ENCODE measurements at places on chromosomes 6 and 20.
A peak's percentile ranks its signal among the peaks of the same experiment; 100 is the strongest.

GRCh38 chr6:48713612-48714011 lies 602.6 kb upstream of the PTCHD4 start:
- no peak for DNase-seq

DNA sequence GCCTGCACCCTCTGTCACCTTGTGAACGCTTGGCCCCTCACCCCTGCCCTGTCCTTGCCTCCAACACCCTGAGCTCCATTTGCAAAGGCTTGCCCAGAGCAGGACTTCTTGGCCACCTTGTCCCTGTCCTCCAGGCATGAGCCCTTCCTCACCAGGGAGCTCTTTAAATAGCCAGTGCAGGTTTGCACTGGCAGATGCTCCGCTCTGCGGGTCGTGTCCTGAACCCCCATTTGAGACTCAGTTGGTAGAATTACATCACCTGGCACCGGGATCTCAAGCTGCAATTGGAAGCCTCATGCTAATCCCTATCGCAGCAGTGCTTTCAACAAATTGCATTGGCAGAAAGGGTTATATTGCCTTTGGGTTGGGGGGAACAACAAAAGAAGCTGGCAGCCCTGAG lies 85.9 kb downstream of the TRMT6 start:
- no peak for DNase-seq

GRCh38 chr6:15296735-15297134 lies 50.9 kb downstream of the JARID2 start:
- DNase-seq = no peak

- peak; percentile 25 for DNase-seq
These were observed 740 bp downstream of the NELFCD start for GRCh38 chr20:58981628-58982364.

- no peak for DNase-seq
These were observed 3.8 kb downstream of the TRIM15 start for GRCh38 chr6:30167101-30167500.

GRCh38 chr6:113994934-113995342 lies 24.0 kb upstream of the HDAC2 start:
- peak; percentile 80 for DNase-seq

DNA sequence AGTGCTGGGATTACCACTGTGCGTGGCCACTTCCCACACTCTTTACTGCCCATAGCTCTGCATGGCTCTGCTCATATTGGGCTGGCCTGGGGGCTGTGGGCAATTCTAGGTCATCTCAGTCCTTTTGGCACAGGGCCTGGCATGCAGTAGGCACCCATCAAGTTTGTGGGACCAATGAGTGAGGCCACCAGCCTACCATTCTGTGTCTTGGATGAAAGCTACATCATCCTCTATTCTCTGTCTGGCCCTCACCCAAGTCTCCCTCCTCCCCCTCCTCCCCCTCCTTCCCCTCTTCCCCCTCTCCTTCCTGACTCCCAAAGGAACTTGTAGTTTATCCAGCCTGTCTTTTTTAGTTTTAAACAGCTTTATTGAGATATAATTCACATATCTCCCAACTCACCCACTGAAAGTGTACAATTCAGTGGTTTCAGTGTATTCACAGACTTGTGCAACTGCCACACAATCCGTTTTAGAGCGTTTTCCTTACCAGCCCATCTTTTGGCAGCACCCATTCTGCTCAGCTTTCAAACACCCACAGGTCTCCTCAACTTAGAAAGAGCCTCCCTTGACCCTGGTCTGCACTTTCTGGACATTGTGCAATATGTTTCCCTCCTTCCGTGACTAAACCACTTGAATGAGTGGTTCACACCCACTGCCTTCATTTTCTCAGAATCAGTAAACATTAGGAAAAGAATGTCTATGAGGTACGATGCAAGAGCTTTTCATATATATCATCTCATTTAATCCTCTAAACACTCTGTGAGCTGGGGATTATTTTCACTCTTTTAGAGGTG lies 21.5 kb upstream of the MRPS18A start:
- DNase-seq = peak; percentile 31

DNA sequence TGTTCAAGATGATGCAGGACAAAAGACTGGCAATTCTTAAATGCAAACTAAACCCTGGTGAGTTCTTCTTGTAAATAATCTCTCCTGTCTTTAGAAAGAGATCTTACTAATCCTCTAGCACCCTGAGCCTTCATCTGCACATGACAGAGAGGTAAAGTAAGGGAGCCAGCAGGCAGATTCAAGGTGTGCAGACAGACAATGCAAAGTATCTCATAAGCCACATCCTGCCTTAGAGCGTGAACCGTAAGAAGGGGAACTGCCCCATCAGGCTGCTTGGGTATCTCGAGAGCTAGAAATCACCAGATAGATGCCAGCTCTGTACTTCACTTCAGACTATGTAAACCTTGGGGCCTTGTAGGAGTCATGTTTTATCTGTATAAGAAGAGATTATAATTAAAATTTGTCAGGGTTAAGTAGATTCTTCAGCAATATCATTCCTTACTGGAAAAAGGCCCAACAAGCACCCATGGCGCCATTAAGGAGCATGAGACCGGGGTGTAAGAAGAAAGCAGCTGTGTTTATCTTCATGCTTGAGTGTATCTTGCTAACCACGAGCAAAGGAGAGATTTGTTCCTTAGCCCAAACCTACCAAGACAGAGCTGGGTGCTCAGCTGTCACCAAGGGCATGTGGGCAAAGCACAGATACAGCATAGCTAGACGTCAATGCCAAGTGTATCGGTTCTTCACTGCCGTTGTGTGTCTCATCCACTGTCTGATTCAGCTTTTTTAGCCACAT lies 24.4 kb downstream of the CNR1 start:
- no peak for DNase-seq

GRCh38 chr6:126181173-126181741 lies 158.7 kb upstream of the CENPW start:
- DNase-seq = peak; percentile 2

DNA sequence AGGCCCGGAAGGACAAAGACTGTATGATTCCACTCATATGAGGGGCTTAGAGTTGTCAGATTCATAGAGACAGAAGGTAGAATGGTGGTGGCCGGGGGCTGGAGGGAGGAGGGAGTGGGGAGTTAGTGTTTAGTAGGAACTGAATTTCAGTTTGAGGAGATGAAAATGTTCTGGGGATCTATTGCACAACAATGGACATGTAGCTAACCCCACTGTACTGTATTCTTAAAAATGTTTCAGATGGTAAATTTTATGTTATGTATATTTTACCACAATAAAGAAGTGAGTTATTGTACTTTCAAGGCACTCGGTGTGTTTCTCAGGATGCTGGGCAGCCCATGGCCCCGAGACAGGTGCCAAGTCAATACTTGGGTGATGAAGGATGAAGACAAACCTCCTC lies 25.4 kb downstream of the MAS1 start:
- no peak for DNase-seq

GRCh38 chr6:159858259-159858658 lies 32.5 kb upstream of the MAS1 start:
- DNase-seq = no peak

DNA sequence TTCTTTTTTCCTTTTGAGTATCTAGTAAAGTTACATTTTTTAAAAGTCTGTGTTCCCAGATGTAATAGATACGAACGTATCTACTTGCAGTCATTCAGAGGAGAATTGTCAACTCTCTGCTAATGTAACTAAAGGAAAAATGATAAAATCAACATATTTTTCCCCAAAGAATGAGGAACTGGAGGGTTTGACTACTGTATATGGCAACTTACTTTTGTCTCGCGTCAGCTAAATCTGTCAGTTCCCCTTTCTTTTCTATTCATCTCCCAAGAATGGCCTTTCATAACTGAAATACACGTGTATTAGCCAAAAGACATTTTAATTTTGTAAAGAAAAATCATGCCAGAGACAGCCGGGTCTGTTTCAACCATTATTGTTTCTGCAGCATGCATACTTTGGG lies 5.4 kb downstream of the EYA2 start:
- DNase-seq = no peak

DNA sequence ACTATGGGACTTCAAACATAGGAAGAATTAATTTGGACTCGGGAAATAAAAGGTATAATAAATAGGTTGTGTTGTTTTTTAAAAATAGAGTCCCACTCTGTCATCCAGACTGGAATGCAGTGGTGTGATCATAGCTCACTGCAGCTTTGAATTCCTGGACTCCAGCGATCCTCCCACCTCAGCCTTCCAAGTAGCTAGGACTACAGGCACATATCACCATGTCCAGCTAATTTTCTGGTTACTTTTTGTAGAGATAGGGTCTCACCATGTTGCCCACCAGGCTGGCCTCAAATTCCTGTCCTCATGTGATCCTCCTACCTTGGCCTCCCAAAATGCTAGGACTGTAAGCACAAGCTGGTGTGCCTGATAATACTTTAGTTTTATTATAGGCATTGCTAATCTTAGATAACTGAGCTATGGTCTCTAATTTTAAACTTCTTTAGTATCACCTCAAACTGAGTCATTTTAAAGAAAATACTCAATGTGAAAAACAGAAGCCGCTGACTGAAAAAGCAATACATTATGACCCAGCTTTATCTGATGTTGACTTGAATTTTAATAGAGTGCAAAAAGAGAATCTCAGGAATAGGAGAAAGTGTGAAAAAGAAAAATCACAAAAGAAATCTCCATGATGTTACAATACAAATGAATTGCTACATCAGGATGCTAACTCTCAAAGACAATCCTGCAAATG lies 251.0 kb downstream of the RNGTT start:
- DNase-seq = no peak

- no peak for DNase-seq
These were observed 4.6 kb downstream of the CST4 start for GRCh38 chr20:23684261-23684660.

- DNase-seq = peak; percentile 78
These were observed 81.1 kb downstream of the ATP9A start for GRCh38 chr20:51687108-51687507.

- DNase-seq = no peak
These were observed 163.0 kb downstream of the EYA4 start for GRCh38 chr6:133404151-133404550.

GRCh38 chr6:63793465-63794137 lies 158.0 kb downstream of the PHF3 start:
- DNase-seq = no peak

DNA sequence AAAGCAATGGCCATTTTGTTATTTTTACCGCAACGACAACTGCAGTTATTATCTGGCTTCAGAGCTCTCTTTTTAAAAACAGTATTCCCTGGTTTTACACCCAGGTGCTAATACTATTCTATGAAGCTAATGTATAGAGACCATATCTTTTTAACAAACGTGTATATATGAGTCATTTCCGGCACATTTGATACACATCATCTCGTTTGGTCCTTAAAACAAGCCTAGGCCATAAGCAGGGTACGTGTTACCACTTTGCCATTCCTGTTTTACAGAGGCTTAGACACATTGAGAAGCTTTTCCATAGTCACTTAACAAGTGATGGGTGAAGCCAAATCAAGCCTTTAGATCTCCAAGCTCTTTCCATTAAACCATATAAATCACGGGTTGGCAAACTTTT lies 5.5 kb downstream of the TRAF3IP2 start:
- DNase-seq = no peak

- DNase-seq = no peak
These were observed 1.3 kb downstream of the RRAGD start for GRCh38 chr6:89410788-89411144.

GRCh38 chr6:124870611-124871459 lies 91.4 kb upstream of the RNF217 start:
- peak; percentile 7 for DNase-seq

GRCh38 chr6:1313767-1314503 lies 2.0 kb downstream of the FOXQ1 start:
- DNase-seq = peak; percentile 83

DNA sequence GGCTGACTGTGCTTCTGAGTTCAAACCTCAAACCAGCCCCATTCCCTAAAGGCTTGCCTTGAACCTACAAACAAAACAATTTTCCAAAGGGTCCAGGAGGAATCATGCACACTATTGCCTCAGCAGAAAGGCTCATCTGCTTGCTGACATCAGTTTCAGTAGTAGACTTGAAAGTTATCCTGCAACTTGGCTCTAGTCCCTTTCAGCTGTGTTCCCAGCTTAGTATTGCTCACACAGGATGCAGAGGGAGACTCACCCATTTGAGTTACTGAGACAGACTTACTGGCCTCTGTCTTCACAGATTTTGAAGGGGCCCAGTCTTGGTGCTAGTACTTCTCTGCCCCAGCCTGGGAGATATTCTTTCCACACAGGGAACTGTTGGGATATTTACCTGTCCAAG lies 38.5 kb upstream of the TFB1M start:
- DNase-seq = no peak

DNA sequence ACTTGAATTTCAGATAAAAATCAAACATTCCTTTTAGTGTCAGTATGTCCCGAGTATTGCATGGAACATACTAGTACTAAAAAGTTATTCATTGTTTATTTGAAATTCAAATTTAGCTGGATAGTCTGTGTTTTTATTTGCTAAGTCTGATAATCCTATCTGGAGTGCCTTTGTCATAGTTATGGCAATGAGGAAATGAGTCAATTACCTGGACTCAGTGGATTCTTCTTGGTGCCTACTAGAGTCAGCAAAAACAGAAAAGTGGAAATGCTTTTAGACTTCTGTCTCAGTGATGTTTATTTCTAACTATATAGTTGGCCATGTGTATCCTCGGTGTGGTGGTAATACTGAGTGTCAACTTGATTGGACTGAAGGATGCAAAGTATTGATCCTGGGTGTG lies 121.3 kb upstream of the EEF1E1 start:
- DNase-seq = no peak

- no peak for DNase-seq
These were observed 20.4 kb downstream of the NR2E1 start for GRCh38 chr6:108186226-108186625.

DNA sequence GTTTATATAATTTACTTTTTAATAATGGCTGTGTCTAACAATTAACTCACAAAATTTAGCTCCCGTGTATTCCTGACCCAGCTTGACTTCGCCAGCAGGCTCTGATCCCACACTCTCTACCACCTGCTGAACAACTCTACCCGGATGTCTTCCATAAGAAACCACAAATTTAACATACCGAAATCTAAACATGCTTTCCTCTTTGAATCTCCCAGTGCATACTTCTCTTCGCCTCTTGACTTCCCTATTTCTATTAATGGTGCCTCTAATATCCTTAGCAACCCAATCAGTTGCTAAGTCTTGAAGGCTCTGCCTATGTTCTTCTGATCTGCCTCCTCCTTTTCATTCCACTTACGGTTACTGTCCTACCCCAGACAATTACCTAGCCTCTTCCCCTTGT lies 4.6 kb upstream of the MYB start:
- DNase-seq = no peak

GRCh38 chr20:2162125-2162822 lies 60.6 kb downstream of the STK35 start:
- no peak for DNase-seq

DNA sequence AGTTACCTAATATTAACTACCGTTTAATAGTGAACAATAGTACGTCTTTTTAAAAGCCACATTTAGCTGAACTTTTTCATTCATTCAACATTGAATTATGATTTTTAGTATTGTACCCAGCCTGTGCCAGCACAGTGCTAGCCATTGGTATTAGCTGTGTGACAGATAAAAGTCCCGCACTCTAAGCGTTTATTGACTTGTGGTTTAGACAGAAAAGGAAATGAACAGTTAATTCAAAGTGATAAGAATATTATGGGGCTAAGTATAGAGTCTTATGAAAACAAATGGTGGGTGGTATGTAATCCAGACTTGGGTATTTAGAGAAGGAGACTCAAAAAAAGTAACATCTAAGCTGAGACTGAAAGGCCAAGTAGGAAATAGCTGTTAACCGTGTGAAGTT lies 202.3 kb downstream of the RPS12 start:
- no peak for DNase-seq

Data from Calu3 (cell line).